ENCODE measurements at places on chromosomes 16 and 17. TPM values are rescaled to one million over a fixed set of nuclear protein-coding genes. Genes with fewer than 3 reads are reported as not detected.

GRCh38 chr16:49760815-49761214, 95.1 kb downstream of the ZNF423 start:
- DNase-seq: no peak

GRCh38 chr16:1667271-1667670, 10.8 kb upstream of the JPT2 start:
- DNase-seq: no peak

GRCh38 chr16:51621610-51622009, 470.5 kb upstream of the SALL1 start:
- no peak for DNase-seq

DNA sequence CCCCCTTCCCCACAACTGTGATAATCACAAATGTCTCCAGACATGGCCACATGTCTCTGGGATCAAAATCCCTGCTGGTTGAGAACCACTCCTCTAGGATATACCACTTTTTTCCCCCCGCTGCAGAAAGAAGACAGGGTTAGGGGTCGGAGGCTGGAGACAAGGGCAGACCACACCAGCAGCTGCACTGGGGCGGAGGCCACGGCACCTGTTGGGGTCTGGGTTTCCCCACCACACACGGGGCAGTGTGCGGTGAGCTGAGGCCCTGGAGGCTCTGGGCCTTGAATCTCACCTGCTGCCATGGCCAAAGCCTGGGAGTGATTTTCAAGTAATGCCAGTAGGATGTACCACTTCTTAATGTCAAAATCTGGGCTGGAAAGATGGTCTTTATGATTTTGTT, 320.5 kb downstream of the SNX29 start:
- no peak for DNase-seq

DNA sequence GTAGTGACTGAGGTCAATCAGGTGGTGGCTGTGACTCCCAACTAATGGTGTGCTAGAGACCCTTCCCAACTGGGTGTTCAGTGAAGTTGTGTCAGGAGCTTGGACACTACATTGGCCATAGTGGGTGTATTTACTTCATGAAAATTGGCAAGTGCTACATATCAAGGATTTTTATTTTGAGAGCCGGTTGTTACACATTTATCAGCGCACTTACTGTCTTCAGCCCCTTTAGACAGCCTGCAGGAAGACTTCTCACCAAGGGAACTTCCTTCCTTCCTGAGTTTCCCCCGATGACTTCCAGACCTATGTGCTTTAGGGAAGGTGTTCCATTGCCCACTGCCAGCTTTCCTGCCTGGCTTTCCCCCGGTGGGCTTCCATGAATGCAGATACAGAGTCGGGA, 261.2 kb downstream of the CBLN1 start:
- DNase-seq: no peak

DNA sequence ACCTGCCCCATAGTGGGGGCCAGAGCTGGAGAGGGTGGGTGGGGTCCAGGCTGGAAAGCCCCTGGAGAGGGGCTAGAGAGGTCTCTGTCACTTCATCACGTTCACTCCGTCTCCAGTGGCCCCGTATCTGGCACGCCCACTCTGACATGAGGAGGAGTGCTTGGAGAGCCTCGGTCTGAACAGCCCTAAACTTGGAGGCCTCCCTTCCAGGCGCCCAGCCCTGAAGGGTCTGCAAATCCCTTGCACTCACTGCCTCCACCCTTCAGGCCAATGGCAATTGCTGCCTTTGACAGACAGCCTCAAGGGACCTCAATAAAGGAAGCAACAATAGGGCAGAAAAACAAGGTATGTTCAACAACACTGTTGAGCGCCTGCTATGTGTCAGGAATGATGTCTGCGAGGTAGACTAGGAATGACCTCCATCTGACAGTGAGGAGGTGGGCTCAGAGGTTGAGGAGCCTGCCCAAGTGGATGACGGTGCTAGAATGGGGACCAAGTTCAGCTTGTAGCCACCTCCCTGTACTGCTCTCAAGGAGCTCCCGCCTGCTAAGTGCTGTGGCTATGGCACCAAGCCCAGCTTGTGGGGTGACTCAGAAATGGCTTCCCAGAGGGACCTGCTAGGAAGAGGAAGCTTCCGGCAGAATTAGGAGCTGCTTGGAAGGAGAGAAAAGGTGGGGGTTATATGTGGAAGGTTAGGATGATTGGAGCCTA, 2.9 kb upstream of the EPX start:
- no peak for DNase-seq

GRCh38 chr17:45825792-45826191, 18.9 kb upstream of the SPPL2C start:
- no peak for DNase-seq

CCL14 gene
- total RNA-seq: 12.3 TPM

PIMREG gene
- total RNA-seq: 1.3 TPM

TEKT5 gene
- total RNA-seq: 35.6 TPM

All from testis (tissue), 5 donors.